ENCODE measurements at places on chromosomes 2 and 18.

GRCh38 chr2:65388596-65389390 is 43.6 kb downstream of the SPRED2 start:
- no peak for DNase-seq

DNA sequence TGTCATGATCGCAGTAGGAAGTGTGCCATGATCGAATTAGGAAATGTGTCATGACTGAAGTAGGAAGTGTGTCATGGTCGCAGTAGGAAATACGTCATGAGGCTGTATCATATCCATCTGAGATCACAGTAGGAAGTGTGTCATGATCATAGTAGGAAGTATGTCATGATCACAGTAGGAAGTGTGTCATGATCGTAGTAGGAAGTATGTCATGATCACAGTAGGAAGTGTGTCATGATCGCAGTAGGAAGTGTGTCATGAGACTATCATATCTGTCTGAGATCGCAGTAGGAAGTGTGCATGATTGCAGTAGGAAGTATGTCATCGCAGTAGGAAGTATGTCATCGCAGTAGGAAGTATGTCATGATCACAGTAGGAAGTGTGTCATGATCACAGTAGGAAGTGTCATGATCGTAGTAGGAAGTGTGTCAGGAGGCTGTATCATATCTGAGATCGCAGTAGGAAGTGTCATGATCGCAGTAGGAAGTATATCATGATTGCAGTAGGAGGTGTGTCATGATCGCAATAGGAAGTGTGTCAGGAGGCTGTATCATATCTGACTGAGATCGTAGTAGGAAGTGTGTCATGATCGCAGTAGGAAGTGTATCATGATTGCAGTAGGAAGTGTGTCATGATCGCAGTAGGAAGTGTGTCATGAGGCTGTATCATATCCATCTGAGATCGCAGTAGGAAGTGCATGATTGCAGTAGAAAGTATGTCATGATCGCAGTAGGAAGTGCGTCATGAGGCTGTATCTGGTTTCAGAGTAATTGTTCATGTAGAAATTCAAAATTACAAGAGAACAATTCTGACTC is 56.4 kb upstream of the NFATC1 start:
- no peak for DNase-seq

GRCh38 chr2:1539441-1539840 is 126.2 kb downstream of the TPO start:
- no peak for DNase-seq

DNA sequence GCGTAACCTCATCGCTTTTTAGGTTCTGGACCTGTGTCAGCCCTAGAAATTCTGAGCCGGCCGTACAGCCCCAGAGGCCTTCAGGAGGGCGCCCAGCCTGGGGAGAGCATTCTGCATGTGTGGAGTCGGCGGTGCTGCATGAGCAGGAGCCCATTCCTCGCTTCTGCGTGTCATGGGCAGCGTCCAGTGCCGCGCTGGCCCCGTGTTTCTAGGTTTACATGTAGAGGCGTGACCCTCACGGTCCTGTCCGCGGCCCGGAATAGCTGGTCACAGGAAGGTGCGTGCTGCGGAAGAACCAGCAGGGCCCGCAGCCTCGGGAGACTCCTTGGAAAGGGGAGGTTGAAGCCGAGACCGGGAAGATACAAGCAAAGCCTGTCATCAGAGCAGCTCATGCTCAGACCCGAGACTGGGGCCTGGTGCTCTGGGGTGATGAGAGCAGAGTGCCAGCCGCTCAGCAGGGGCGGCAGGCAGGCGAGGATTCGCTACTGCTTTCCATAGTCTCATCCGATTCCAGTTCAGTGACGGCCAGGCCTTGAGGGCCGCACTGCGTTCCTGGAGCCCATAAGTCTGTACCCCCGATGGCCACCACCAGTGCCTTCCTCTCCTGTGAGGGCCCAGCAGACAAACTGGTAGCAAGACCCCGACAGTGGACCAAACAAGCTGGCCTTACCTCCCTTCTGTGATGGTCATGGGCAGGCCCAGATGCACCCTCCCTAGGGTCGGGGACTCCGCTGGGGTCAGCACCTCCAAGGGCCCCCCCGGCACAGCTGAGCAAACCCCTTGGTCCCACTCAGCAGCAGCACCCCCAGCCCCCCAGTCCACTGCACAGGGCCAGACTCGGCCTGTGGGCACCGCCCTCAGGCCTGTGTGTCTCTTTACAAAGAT is 15.6 kb upstream of the NFATC1 start:
- DNase-seq, result no peak

DNA sequence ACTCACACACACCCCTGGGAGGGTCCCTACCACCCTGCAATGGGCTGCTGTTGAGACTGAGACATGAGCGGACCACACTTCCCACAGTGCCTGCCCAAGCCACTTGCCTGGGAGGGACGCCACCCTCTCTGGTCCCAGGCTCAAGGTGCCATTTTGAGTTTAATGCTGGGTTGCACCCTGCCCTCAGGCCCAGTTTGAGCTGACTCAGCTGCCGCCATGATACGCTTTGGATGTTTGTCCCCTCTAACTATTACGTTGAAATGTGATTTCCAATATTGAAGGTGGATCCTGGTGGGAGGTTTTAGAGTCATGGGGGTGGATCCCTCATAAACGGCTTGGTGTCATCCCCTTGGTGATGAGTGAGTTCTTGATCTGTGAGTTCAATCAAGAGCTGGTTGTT is 76.4 kb upstream of the DYNC1I2 start:
- DNase-seq, result no peak

DNA sequence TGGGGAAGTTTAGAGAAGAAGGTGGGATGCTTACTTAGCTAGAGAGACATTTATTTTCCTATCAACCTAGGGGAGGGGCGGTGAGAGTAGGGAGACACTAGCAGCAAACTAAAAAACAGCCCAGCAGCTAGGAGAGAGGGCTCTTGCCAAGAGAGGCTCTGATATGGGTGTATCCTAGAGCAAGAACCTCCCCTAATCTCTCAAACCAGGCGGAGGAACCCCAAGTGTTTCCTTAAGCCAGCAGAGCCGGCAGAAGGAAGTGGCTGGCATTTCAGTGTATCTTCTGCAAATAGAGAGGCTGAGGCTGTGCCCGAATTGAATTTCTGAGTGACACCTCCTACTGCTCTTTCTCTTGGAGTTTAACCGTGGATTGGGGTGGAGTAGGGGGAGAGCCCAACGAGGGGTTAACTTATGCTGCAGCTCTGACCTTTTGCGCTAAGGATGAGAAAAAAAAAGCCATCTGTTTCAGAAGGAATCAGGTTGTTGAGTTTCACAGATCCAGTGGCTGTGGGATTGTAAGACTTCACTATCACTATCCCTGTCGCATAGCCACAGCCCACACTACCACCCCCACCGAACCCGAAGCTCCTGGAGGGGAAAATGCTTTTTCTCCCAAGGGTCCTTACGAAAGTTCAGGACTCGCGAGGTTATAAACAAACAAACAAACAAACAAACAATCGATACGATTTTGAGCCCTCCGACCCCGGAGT is 1.4 kb downstream of the ST8SIA5 start:
- DNase-seq, result no peak

DNA sequence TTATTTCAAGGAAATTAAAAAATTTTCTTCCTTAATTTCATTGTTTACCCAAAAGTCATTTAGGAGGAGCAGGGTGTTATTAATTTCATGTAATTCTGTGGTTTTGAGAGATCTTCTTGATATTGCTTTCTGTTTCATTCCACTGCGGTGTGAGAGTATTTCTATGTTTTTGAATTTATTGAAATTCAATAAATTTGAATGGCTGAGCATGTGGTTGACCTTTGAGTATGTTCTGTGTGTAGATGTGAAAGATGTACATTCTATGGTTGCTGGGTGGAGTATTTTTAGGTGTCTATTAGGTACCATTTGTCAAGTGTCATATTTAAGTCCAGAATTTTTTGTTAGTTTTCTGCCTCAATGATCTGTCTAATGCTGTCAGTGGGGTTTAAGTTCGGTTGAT is 39.4 kb upstream of the LANCL1 start:
- no peak for DNase-seq

- DNase-seq, result no peak
Observed at GRCh38 chr2:207403141-207403540, 126.6 kb upstream of the CREB1 start.

- DNase-seq, result no peak
Observed at GRCh38 chr18:3360211-3360610, 89.8 kb upstream of the TGIF1 start.
